ENCODE measurements at places on chromosomes 12 and 14.

DNA sequence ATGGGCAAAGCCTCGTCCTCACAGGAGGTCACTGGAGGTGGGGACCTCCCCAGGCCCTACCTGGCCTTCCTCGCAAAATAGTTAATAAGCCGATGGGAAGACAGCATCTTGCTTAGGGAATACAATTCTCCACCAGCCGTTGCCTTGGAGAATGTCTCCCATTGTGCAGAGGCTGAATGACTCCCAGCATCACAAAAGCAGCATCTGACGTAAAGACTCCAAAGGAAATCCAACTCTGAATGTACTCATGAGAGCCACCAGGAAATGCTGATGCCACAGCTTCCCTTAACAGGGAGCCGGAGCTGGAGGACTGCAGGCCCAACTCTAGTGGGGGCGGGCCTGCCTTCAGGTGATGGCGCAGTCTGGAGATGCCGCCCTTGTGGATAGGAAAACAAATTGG lies 15.5 kb downstream of the CCDC63 start:
- DNase-seq: no peak

- no peak for DNase-seq
These were observed 169.0 kb downstream of the ZFP36L1 start for GRCh38 chr14:68623826-68624225.

DNA sequence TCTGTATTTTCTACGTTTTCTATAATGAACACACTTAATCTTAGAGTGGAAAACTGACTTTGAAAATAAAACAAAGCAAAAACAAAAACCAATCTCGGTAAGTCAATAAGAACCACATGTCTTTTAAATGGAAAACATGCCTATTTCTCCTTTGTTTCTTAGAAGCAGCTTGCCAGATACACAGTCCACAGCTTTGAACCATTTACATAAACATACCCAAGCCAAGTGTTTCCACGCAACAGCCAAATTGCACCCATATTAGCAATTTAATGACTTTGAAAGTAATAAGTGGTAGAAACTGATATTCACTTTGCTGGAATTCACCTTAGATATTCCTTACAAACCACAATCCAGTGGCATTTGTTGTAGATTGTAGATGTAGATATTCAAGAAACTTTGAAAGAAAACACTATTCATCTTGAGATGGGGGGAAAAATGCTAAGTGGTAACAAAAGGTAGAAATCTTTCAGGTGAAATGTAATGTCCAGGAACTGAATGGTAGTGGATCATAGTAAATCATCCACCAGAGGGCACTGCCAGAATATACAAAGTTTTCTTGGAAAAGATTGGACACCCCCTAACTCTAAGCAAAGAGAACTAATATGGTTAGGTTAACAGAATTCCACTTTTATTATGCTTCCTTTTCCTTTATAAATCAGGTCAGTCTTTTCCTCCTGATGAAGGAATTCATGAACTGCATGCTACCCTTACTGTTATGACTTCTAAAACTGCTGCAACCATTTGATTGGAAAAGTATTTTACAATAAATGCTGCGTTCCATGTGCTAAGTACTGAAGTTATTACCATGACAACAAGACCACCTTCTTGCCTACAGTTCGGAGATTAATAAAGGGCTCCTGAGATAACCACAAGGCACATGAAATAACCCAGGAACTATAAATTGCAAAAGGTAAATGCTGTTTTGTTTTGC lies 69.8 kb downstream of the RERG start:
- peak; percentile 32 for DNase-seq

- DNase-seq: no peak
These were observed 313.5 kb downstream of the KCNC2 start for GRCh38 chr12:74896186-74896585.
